Thymus (tissue), 14 donors: ENCODE measurements at places on chromosomes 7 and 10. TPM values are rescaled to one million over a fixed set of nuclear protein-coding genes. Genes with fewer than 3 reads are reported as not detected.

Gene NME8
- total RNA-seq, result 1.0 TPM

Gene LAMB4
- 0.42 TPM for total RNA-seq

Gene OR6V1
- not detected for total RNA-seq

Gene FBXO24
- total RNA-seq, result 0.19 TPM

Gene AASS
- total RNA-seq, result 2.5 TPM

Gene TSPAN12
- 3.5 TPM for total RNA-seq

Gene DGKI
- 0.33 TPM for total RNA-seq

Gene ZNF804B
- not detected for total RNA-seq

Gene C10orf53
- not detected for total RNA-seq

Gene RSU1
- 53.2 TPM for total RNA-seq

Gene RASSF4
- 17.9 TPM for total RNA-seq

Gene ADCY1
- total RNA-seq, result 0.38 TPM

Gene CFAP43
- 0.52 TPM for total RNA-seq

Gene CAMK2B
- total RNA-seq, result 0.85 TPM

DNA sequence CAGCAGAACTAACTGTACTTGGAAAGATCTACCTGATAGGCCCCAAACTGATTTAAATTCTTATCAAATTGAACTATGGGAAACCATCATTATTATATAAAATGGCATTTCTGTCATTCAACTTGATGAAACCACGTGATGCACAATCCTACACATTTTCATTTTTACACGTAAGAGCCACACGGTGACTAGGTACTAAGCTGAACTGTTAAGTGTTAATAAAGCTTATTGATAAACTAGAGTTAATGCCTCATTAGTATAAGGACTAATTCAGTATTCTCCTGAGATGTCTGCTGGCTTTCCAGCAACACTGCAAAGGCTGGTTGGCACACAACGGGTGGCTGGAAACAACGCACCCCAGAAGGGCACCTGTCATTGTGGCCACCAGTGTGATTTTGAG lies 4.6 kb downstream of the NCAPG2 start:
- H3K4me3 ChIP-seq, result no peak overlapping the region
- H3K27ac ChIP-seq, result no peak overlapping the region
- no peak for DNase-seq
- no peaks in the 10 kb centered on the region for H3K27me3 ChIP-seq
- peaks cover 49% of the 10 kb centered on the region for H3K36me3 ChIP-seq

- no peak overlapping the region for H3K4me3 ChIP-seq
- DNase-seq, result no peak
- no peak overlapping the region for H3K27ac ChIP-seq
- H3K27me3 ChIP-seq, result peaks cover 34% of the 10 kb centered on the region
- no peaks in the 10 kb centered on the region for H3K36me3 ChIP-seq
These were observed 4.2 kb upstream of the CALCR start for GRCh38 chr7:93578762-93579161.

GRCh38 chr10:21526188-21526859 lies 842 bp upstream of the SKIDA1 start:
- DNase-seq, result no peak
- peak overlapping the region; percentile 95 for H3K27ac ChIP-seq
- H3K4me3 ChIP-seq, result peak overlapping the region; percentile 64

DNA sequence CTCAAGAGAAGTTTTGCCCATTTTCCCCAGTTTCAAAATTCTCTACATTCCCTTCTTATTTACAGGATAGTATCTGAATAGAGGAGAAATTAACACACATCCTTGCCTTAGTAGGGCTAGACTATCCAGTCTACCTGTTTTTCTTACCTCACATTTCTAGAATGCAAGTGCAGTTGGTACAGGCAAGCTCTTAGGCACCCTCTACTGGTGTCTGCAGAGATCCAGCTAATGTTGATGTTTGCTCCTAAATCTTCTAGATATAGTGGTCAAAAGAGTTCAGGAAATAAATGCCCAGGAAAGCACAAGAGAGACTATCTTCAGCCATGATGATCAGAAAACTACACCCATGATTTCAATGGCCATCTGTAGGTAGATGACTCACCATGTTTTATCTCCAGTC lies 205.3 kb downstream of the HTR7 start:
- H3K4me3 ChIP-seq, result no peak overlapping the region
- H3K36me3 ChIP-seq, result no peaks in the 10 kb centered on the region
- H3K4me1 ChIP-seq, result no peaks in the 10 kb centered on the region
- no peaks in the 10 kb centered on the region for H3K27me3 ChIP-seq
- no peak overlapping the region for H3K27ac ChIP-seq

DNA sequence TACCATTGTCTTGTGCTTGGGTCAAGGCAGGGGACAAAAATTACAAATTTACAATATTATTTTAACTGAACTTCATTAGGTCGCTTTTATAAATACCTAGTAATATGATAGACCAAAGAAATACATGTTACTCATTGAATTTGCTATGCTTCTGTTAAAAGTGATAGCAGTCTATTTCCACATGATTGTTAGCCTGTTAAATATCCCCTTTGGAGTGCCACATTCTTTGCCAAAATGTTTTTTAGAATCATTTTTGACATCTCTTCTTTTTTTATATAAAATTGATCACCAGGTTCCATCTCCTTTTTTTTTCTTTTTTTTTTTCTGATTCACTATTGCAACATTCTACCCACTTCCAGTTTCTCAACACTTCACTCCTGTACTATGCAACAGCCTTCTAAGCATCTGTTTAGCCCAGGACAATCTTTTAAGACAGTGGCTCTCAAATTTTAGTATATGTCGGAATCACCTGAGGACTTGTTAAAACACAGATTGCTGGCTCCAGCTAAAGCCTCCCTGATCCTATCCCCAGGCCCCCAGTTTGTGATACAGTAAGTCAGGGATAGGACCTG lies 16.4 kb upstream of the NDUFA5 start:
- H3K4me3 ChIP-seq, result no peak overlapping the region
- no peaks in the 10 kb centered on the region for H3K4me1 ChIP-seq
- no peak overlapping the region for H3K27ac ChIP-seq
- DNase-seq, result no peak
- no peaks in the 10 kb centered on the region for H3K36me3 ChIP-seq

DNA sequence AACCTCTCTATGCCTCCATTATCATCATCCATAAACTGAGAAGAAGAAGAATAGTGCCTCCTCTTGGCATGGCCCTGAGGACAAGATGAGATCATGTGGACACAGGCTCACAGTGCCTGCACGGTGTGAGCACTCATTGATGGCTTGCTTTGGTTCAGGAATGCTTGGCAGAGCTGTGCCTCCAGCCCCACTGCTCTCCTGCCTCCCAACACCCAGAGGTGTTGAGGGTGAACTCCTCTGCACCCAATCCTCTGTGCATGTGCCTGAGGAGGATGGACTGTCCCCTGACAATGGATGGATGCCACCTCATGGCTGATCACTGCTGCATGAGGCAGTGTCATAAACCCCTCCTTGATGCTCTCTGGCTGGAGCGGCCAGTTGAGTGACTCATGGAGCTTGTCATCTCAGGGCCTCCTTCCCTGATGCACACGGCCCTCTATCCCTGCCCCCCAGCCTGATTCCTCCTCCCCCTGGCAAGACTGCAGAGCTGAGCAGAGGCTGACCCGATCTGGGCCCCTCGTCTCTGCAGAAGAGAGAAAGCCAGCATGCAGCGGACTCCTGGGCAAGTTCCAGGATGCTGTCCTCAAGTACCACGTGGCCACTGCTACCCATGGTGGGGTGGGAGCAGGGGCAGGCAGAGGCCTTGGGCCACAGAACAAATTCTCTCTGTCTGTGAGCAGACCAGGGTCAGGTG lies 136.3 kb downstream of the KCNMA1 start:
- no peak overlapping the region for H3K4me3 ChIP-seq
- no peaks in the 10 kb centered on the region for H3K4me1 ChIP-seq
- DNase-seq, result no peak
- H3K27me3 ChIP-seq, result no peaks in the 10 kb centered on the region
- H3K36me3 ChIP-seq, result no peaks in the 10 kb centered on the region

DNA sequence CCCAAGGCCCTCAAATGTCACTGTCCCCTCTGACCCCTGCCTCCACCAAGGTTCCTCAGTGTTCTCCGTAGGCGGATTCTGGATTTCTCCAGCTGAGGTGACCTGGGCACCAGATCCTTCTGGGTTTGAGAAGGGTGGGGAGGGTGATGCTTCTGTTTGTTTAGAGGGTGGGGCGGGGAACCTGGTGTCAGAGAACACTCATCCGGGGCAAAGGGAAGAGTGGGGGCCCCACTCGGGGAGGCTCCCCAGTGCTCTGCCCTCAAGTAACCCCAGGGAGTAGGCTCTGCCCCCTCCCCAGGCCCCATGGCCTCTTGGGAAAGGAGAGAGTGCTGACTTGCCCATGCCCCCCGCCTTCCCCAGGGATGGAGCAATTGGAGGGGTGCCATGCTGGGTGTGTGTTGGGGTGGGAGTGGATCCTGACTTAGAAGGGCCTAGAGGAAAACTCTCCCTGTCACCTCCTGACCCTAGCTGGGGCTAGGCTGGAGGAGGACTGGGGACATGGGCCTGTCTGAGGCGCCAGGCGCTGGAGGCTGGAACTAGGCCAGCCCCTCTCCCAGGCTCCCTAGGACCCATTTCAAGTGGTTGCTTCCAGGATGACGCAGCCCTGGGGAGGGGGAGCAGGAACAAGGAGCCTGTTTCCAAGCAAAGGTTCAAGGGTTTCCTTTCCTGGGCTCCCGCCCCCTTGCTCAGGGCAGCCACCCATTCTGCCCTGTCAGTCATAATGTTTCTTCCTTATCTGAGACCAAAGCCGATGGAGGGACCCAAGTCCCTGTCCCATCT lies 27.9 kb downstream of the KAZALD1 start:
- no peaks in the 10 kb centered on the region for H3K36me3 ChIP-seq
- H3K27ac ChIP-seq, result no peak overlapping the region
- H3K4me3 ChIP-seq, result no peak overlapping the region
- no peaks in the 10 kb centered on the region for H3K4me1 ChIP-seq
- no peak for DNase-seq

- H3K27me3 ChIP-seq, result no peaks in the 10 kb centered on the region
- DNase-seq, result no peak
- no peaks in the 10 kb centered on the region for H3K4me1 ChIP-seq
- no peak overlapping the region for H3K27ac ChIP-seq
These were observed 27.8 kb downstream of the MAGI2 start for GRCh38 chr7:79425665-79426064.

- peaks cover 32% of the 10 kb centered on the region for H3K4me1 ChIP-seq
- H3K27ac ChIP-seq, result peak overlapping the region; percentile 23
- H3K36me3 ChIP-seq, result no peaks in the 10 kb centered on the region
These were observed 176.8 kb downstream of the ZMYND11 start for GRCh38 chr10:311901-312665.

DNA sequence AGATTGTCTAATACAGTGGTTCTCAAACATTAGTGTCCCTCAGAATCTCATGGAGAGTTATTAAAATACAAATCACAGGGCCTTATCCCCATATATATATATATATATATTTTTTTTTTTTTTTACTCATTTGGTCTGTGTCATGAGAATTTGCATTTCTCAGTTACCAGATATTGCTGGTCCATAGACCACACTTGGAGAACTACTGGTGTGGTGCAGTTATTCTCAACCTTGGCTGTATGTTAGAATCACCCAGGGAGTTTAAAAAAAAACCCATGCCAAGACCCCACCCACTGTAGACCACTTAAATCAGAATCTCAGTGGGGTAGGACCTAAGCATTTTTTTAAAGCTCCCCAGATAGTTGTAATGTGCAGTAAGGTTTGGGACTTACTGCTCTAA lies 179.9 kb downstream of the AUTS2 start:
- no peak overlapping the region for H3K4me3 ChIP-seq
- H3K36me3 ChIP-seq, result no peaks in the 10 kb centered on the region
- no peak for DNase-seq
- H3K27ac ChIP-seq, result no peak overlapping the region

DNA sequence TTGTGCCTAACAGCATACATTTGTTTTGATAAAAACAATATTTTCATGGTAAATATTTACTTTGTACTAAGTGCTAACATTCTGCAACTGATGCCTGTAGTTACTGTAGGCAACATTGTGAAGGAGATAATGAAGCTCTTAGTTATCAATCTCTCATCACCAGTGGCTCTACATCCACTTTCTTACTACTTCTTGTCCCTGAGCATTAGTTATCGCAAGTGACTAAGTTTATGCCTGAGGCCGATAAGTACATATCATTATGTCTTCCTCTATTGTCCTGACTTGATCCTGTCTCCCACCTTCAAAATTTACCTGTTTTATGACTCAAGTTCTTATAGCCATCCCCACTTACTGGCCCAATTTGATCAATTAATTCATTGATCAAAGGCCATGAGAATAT lies 63.6 kb downstream of the MACC1 start:
- no peak for DNase-seq
- no peaks in the 10 kb centered on the region for H3K27me3 ChIP-seq
- H3K27ac ChIP-seq, result no peak overlapping the region
- H3K4me1 ChIP-seq, result no peaks in the 10 kb centered on the region

GRCh38 chr10:23656735-23657134 lies 217.9 kb downstream of the OTUD1 start:
- no peak overlapping the region for H3K27ac ChIP-seq
- no peak overlapping the region for H3K4me3 ChIP-seq
- no peak for DNase-seq
- no peaks in the 10 kb centered on the region for H3K27me3 ChIP-seq
- no peaks in the 10 kb centered on the region for H3K4me1 ChIP-seq
- H3K36me3 ChIP-seq, result no peaks in the 10 kb centered on the region

- no peaks in the 10 kb centered on the region for H3K36me3 ChIP-seq
- no peaks in the 10 kb centered on the region for H3K4me1 ChIP-seq
- DNase-seq, result no peak
- no peak overlapping the region for H3K4me3 ChIP-seq
- no peak overlapping the region for H3K27ac ChIP-seq
- H3K27me3 ChIP-seq, result no peaks in the 10 kb centered on the region
These were observed 56.3 kb upstream of the BMPER start for GRCh38 chr7:33849004-33849403.

- H3K4me3 ChIP-seq, result peak overlapping the region; percentile 34
- H3K27me3 ChIP-seq, result no peaks in the 10 kb centered on the region
- H3K27ac ChIP-seq, result peak overlapping the region; percentile 87
- H3K36me3 ChIP-seq, result no peaks in the 10 kb centered on the region
- peaks cover 61% of the 10 kb centered on the region for H3K4me1 ChIP-seq
These were observed 73.8 kb downstream of the LANCL2 start for GRCh38 chr7:55438757-55439525.

GRCh38 chr10:84844461-84844860 lies 516.1 kb downstream of the CCSER2 start:
- no peaks in the 10 kb centered on the region for H3K36me3 ChIP-seq
- H3K4me1 ChIP-seq, result no peaks in the 10 kb centered on the region
- no peak overlapping the region for H3K4me3 ChIP-seq
- DNase-seq, result no peak
- H3K27ac ChIP-seq, result no peak overlapping the region

DNA sequence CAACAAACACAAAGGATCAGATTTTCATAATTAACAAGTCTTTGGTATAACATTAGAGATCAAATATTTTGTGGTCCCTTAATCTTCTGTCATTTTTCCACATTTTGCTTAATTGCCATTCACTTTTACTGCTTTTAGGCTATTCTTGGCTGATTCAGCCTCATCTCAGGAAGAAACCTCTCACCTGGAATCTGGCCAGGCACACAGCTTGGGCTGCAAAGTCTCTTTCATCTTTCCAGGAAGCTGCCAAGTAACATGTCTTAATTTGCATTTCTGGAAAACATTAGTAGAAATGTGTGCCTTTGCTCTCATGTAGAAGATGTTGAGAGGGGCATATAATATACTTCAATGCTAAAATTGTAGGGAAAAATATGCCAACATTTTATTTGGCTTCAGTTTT lies 174.2 kb upstream of the STEAP4 start:
- H3K27ac ChIP-seq, result no peak overlapping the region
- no peaks in the 10 kb centered on the region for H3K36me3 ChIP-seq
- no peaks in the 10 kb centered on the region for H3K4me1 ChIP-seq

- no peaks in the 10 kb centered on the region for H3K4me1 ChIP-seq
- peak; percentile 13 for DNase-seq
- no peaks in the 10 kb centered on the region for H3K27me3 ChIP-seq
- no peaks in the 10 kb centered on the region for H3K36me3 ChIP-seq
- H3K27ac ChIP-seq, result no peak overlapping the region
These were observed 487.7 kb downstream of the TYW1 start for GRCh38 chr7:67484244-67484751.
